HCT116 (cell line): ENCODE measurements at places on chromosomes 4 and X.

DNA sequence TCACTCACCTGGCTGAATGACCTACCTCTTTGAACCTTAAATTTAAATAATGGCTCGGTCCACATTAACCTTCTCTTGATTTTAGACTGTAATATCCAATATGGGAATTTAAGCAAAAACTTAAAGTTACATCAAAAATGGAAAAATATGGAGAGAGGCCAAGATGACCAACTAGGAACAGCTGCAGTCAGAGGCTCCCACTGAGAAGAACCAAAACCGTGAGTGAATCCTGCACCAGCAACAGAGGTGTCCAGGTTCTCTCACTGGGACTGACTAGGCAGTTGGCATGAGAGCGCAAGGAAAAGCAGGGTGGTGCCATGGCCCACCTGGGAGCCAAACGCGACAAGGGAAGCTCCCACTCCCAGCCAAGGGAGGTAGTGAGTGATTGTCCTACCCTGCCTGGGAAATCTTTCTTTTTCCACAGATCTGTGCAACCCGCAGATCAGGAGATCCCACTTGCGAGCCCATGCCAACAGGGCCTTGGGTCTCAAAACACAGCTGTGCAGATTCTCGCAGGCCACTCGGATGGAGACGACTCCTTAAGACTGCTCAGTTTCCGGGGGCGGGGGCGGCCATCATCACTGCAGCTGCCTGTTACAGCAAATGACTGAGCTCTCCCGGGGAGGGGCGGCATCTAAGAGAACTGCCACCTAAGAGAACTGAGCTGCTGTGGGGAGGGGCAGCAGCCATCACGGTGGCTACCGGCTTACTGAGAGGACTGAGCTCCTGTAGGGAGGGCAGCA lies 343.4 kb downstream of the DMD start:
- DNase-seq, result no peak

- DNase-seq, result no peak
These were observed 77.1 kb downstream of the MID2 start for GRCh38 chrX:107902721-107903120.

GRCh38 chr4:84852081-84852480 lies 114.4 kb downstream of the WDFY3 start:
- DNase-seq, result peak; percentile 22

- DNase-seq, result no peak
These were observed 36.6 kb upstream of the WDR1 start for GRCh38 chr4:10153161-10153560.

- DNase-seq, result no peak
These were observed 89.4 kb downstream of the FTHL17 start for GRCh38 chrX:30982467-30982866.

- no peak for DNase-seq
These were observed 719.5 kb upstream of the SLIT2 start for GRCh38 chr4:19531906-19532848.

GRCh38 chr4:101807351-101807750 lies 16.8 kb downstream of the BANK1 start:
- no peak for DNase-seq

GRCh38 chrX:69085151-69085550 lies 80.1 kb downstream of the PJA1 start:
- no peak for DNase-seq
